Activated naive CD4-positive, alpha-beta T cell treated with anti-CD3 and anti-CD28 coated beads for 36 hours (primary cell): ENCODE measurements at places on chromosomes 5 and 9.

GRCh38 chr9:124854822-124855221 is 1.6 kb downstream of the WDR38 start:
- no peak for DNase-seq

GRCh38 chr5:149773291-149774095 is 43.4 kb downstream of the PPARGC1B start:
- no peak for DNase-seq

- DNase-seq, result no peak
Observed at GRCh38 chr5:11157132-11157531, 396.1 kb upstream of the DAP start.

GRCh38 chr9:131721076-131721475 is 18.8 kb downstream of the RAPGEF1 start:
- no peak for DNase-seq

DNA sequence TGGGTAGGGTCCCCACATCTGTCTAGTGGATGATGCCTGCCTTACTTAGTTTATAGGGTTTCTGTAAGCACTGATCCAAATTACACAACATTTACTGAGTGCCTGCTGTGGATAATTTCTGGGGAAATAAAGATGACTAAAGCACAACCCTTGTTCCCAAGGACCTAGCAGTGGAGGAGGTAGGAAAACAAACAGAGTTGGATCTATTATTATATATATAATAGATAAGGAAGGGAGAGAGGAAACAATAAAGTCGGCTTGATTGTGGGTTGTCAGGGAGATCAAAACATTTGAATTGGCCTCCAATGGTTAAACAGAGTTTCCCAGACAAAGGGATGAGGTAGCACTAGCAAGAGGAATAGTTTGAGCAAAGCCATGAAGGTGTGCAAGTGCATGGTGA is 14.0 kb downstream of the IL33 start:
- no peak for DNase-seq

- no peak for DNase-seq
Observed at GRCh38 chr9:82354279-82354659, 365.7 kb downstream of the SPATA31D1 start.

DNA sequence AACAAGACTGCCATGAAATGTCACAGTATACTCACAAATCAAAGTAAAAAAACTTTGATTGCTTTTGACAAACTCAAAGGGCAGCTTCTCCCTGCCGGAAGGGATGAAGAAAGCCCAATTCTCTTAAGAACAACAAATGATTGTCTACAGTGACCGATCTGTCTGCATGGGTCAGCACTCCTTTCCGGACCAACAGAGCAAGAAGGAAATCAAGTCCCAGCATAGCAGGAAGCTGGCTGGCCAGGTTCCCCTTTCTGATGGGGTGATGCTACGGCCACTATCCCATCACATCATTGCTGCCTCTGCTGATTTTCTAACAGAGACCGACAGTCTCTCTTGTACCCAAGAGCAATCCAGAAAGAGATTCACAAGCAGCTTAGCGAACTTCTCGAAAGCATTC is 692 bp downstream of the C1QTNF3 start:
- no peak for DNase-seq

GRCh38 chr9:15332939-15333338 is 25.9 kb upstream of the TTC39B start:
- no peak for DNase-seq

GRCh38 chr9:82281066-82281465 is 292.5 kb downstream of the SPATA31D1 start:
- no peak for DNase-seq

GRCh38 chr9:133525677-133526076 is 918 bp upstream of the MYMK start:
- DNase-seq, result no peak

DNA sequence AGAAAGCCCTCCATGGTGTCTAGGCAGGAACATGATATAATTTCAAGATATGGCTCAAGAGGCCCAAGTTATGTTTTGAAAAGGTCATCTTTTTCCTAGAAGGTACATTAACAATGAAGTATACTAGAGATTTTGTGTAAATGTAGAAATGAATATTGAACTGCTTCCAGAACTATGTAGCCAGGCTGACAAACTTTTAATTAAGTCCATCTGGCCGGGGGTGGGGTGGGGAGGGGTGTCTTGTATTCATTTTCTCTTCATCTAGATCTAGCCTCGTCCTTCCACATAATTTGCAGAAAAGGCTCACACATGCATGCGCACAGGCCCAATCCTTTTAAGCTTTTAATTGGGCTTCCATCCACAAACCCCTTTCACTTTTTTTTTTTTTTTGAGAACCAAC is 323.3 kb downstream of the ARL15 start:
- DNase-seq, result no peak

- no peak for DNase-seq
Observed at GRCh38 chr9:84397822-84398221, 57.3 kb upstream of the SLC28A3 start.

GRCh38 chr5:180795771-180796313 is 6.8 kb downstream of the MGAT1 start:
- no peak for DNase-seq

GRCh38 chr9:130890870-130891687 is 5.5 kb downstream of the QRFP start:
- no peak for DNase-seq

DNA sequence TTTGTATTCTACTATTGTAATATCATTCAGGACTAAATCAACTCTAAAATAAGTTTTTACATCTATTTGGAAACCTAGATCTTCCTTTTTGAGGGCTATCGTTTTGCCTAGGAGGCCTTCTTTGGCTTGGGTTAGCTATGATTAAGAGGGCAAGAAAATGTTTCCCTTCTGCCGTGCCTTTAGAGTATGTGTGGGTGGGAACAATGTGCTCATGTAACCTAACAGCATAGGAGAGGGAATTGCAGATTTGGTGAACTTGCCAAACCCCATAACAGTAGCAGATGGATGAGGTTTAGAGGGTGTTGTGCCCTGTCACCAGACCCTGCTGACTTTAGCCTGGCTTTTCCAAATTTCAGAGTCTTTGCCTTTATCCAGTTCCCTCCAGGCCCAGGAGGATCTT is 339.0 kb downstream of the ADGRV1 start:
- DNase-seq, result no peak

GRCh38 chr9:75083188-75083970 is 4.6 kb downstream of the NMRK1 start:
- peak; percentile 21 for DNase-seq

GRCh38 chr9:129058965-129059795 is 21.7 kb upstream of the DOLPP1 start:
- no peak for DNase-seq

DNA sequence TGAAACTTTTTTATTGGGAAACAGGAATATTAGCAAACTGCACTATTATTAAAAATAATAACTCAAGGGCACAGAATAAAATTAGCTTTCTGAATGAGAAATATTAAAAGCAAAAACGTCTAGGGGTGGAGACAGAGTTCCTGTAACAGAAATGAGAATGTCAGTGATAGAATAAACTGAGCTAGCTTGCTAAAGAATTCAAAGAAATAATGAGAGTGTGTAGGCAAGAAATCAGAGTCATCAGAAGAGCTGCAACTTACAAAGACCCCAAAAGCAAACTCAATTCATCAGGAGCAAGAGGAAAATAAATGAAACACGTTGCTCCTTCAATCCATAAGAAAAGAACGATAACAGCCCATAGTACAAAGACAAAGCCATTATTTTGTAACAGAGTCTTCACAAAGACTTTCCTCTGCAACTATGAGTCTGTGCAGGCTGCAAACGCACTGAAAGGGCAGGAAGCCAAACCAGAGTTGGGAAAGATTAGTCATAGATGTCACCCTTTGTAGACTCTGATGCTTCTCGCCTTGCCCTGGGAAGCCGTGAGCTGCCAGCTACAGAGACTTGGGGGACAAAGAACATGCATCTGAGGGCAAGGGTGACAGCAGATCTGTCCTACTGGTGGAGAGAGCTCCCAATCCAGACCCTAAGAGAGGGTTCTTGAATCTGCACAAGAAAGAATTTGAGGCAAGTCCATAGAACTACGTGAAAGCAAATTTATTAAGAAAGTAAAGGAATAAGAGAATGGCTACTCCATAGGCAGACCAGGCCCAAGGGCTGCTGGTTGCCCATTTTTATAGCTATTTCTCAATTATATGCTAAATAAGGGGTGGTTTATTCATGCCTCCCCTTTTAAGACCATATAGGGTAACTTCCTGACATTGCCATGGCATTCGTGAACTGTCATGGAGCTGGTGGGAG is 40.8 kb downstream of the SHC3 start:
- peak; percentile 58 for DNase-seq

- no peak for DNase-seq
Observed at GRCh38 chr5:96692441-96692840, 30.3 kb downstream of the CAST start.

GRCh38 chr9:90995516-90995915 is 193.9 kb downstream of the SYK start:
- DNase-seq, result no peak

GRCh38 chr9:115058684-115059315 is 59.2 kb downstream of the TNC start:
- DNase-seq, result no peak

DNA sequence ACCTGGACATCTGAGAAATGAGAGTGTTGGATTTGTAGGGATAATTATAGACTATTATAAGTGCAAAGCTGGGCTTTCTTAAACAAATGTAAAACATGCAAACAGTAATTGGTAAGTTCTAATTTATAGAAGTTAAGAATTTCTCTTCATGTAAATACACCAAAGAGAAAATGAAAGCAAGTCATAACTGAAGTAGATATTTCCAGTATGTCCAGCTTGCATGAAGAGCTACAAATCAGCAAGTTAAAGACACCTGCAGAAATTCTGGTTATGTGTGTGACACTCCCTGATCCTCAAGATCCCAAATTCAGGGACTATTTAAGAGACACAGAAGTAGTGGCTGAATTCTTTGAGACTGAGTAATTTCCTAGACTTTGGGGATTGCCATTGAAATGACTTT is 308.9 kb downstream of the TLE4 start:
- no peak for DNase-seq

DNA sequence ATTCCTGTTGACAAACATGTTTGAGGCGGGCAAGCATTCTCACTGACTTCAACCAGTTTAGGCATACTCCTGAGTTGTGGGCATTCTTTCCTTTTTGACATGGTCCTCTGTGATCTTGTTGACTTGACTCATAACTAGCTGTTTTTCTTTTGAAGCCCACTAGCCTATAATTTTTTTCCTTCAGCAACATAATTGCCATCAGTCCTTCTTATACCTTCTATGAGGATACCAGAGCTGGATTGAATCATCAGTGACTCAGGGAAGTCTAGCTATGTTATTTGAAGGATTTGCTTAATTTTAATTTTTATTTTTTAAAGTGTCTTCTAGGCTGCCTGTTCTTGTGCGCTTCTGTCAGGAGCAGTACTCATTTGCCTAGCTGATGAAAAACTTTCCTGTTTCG is 259.5 kb downstream of the NR3C1 start:
- no peak for DNase-seq

GRCh38 chr5:133265720-133266526 is 214.1 kb downstream of the HSPA4 start:
- DNase-seq, result no peak

DNA sequence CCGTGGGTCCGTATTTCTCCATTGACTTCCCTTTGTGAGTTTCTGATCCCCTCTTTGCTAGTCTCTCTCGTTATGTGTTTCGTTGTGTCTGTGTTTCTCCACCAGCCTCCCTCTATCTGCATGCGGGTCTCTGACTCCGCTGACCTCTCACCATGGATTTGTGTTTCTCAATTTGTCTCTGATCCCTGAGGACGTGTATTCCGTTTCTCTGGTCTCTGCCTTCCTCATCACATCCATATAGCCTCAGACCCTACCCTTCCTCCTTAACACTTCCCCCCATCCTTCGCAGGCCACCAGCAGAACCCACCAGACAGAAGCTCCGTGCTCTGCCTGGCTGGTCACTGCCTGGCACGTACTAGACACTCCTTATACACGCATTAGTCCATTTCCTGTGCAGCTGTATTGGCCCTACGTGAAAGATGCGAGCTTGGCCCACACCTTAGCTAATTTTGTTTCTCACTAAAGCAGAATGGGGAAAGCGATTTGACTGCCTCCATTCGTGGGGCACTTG is 631 bp downstream of the B4GALT7 start:
- no peak for DNase-seq

- no peak for DNase-seq
Observed at GRCh38 chr5:27020973-27021372, 17.4 kb downstream of the CDH9 start.

- no peak for DNase-seq
Observed at GRCh38 chr9:14097666-14098415, 216.1 kb downstream of the NFIB start.

DNA sequence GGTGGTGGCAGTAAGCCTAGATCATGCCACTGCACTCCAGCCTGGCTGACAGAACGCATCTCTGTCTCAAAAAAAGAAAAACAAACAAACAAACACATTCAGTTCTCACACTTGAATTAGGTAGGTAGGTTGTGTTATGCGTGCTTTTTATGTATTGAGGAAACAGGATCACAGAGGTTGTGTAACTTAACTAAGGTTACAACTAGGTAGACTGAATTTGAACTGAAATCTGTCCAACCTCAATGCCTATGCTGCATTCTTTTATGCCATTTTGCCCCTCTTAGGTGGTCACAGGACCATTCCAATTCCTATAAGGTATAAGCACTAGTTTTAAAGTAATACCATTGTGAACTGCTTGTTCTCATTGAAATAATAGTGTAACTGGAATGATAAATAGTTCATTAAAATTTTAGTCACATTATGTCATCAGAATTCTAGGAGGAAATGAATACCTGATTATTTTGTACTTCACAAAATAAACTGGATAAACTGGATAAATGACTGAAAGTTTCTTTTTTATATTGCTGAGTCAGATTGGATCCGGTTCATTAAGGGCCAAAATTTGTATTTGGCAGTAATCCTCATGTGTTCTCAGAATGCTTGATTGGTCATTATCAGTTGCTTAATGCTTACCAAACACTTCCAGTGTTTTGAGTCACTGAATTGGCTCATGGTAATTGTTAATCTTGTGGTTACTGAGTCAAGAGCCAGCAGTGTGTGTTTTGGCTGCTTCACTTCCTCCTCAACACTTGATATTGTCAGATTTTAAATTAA is 7.1 kb downstream of the UBAP1 start:
- DNase-seq, result no peak

- DNase-seq, result no peak
Observed at GRCh38 chr9:112170968-112171367, 4.1 kb downstream of the SUSD1 start.

DNA sequence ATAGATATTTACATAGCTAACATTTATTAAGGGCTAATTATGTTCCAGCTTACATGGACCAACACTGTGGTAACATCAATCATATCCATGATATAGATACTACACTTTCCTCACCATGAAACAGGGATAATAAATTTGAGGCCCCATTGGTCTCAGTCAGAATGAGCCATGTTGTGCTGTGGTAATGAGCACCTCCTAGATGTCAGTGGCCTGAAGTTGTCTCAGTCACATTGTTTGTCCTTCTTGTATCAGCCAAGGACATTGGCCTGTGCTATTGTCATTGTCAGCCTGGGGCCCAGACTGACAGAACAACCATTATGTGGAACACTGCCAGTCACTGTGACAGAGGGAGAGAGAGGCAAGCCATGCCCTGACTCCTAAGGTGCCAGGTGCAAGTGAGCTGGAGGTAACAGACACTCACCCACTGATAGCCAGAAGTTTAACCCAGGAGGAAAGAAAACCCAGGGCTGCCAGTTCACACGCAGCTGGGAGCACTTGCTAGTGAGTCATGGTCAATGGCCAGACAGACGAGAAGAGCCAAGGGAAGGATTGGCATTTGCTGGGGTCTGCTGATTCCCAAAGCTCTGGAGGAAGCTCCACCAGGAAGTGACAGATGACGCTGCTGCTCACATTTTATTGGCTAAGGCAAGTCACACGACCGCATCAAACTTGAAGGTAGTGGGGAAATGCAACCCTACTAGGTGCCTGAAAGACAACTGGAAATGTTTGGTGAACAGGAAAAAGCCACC is 224.2 kb downstream of the MELK start:
- DNase-seq, result no peak

- DNase-seq, result no peak
Observed at GRCh38 chr9:126367139-126367538, 40.5 kb downstream of the MVB12B start.
